CD4-positive, alpha-beta T cell treated with Interleukin-17A for 4 hours (primary cell): ENCODE measurements at places on chromosomes 7 and 10.

DNA sequence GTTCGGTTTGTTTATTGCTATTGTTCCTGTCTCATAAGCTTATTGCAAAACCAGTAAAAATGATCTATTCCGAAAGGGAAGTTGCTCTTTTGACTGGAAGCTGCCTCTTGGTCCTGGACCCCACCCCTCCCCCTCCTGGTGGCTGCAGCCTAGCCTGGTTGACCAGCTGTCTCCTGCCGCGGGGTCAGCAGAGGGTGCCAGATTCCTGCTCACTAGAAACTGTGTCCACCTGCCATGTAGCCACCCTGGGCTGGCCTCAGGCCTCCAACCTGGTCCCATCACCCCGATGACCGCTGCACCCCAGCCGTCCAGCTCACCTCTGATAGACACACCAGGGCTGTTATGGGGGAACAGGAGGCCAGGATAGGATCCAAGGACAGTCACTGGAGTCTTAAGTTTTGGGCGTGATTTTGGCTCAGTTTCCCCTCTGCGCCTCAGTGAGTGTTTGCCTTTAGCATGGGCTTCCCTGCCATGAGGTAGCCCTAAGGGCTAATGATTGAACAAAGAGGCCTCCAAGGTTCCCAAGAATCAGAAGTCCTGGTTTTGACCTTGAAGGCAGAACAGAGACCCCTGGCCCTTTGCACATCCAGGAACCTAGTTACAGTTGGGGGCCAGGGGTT is 32.9 kb upstream of the SLF2 start:
- no peak for DNase-seq

DNA sequence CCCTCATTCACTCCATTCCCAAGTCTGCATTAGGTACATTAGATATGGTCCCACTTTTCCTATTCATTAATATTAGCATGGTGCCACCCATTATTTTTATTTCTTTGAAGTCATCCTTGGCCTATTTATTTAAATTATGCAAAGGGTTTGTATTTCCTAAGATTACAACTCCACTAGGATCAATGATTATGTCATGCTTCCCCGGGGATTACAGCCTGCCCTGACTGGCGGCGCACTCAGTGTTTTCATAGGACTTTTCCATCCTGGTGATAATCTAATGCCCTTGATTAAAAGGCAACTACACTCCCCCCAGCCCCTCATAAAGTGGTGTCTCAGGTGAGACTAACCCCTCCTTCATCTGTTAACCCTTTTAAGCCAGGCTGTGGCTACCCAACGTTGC is 187.2 kb downstream of the POU6F2 start:
- DNase-seq: no peak

- no peak for DNase-seq
These were observed 5.0 kb downstream of the RHEB start for GRCh38 chr7:151514461-151515275.

- no peak for DNase-seq
These were observed 89.1 kb downstream of the ANLN start for GRCh38 chr7:36478745-36479144.

DNA sequence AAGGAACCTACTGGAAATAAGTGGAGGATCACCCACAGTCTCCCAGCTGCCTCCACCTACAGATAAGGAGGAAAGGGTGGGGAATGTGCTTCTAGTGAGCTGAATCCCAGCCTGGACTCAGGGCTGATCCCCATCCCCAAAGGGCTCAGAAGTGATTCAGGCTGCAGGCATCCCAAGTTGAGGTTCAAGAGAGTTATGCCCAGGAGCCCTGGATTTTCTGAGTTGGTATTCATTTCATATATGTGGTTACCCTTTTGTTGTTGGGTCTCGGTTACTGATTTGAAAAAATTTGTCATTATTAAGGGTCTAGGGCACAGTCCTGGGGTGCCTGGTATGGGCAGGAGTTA is 30.0 kb upstream of the SRGN start:
- DNase-seq: no peak

DNA sequence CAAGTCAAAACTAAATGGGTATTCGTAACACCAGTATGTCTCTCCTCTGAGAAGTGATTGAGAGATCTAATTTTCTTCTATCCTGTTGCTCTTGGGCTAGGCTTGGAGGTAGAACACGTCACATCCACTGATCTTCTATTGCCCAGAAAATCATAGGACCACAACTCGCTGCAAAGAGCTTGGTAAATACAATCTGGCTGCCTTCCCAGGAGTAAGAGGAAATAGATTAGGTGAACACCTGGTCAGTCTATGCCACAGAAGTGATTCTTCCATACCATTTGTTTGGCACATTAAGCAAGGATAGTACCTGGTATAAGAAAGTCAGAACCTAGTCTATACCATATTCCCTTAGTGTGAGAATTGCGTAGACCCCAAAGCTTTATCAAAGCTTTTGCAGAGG is 129.3 kb upstream of the PHYHIPL start:
- no peak for DNase-seq

GRCh38 chr10:96683065-96683464 is 37.2 kb downstream of the PIK3AP1 start:
- no peak for DNase-seq

DNA sequence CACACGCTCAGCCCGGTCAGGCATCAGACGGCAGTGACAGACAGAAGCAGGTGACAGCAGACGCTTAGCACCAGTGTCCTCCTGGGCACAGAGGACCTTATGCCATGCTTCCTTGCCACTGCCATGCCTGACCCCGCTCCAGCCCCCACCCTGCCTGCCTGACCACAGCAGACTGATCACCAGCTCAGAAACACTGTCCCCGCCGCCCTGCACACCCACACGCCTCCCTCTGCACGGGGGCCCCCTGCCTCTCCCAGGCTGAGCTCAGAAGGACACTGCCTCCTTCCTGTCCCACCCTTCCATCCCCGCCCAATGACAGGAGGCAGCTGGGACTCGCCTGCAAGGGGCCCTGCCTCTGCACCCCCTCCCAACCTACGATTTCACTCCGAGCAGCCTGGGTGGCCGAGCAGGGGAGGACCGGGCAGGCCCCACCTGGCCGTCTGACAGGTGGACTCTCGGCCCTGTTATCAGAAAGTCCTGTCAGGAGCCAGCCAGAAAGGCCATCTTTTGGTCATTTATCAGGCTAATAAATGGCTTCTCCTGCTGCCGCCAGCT is 183.4 kb downstream of the ELFN1 start:
- DNase-seq: peak; percentile 1
